ENCODE measurements at places on chromosomes 13 and 19.

GRCh38 chr19:8214802-8215201, 5.6 kb downstream of the CERS4 start:
- DNase-seq, result no peak

DNA sequence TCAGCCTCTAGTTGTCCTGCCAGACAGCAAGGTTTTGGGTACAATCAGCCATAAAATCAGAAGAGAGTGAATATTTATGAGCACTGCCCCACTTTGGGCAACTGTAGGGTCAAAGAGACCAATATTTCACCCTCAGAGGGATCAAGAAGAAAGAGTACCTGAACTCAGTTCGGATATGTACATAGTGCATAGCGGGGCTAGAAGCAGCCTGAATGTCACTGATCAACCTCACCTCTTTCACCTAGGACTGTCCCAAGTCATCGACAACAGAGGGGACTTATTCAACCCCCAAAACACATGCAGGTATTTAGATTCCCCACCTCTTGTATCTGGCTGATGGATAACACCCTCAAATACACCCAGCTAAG, 446.9 kb downstream of the COG6 start:
- no peak for DNase-seq

DNA sequence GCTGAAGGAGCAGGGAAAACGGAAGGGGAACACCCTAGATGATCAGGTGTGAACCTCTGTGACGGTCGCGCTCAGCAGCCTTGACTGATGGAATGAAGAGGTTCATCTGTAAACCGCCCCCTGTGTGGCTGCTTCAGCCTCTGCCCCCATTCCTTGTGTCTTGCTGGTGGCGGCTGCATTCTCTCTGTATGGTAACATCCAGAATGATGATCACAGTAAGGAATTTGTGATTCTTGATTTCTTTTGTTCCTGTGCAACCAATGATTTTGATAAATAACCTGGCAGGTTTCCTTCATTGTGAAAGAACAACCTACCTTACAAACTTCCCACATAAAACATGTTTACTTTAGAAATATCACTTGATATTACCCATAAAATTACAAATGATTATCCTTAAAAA, 118.7 kb upstream of the MCF2L start:
- no peak for DNase-seq

GRCh38 chr19:18007044-18007916, 690 bp upstream of the ARRDC2 start:
- DNase-seq, result peak; percentile 89

DNA sequence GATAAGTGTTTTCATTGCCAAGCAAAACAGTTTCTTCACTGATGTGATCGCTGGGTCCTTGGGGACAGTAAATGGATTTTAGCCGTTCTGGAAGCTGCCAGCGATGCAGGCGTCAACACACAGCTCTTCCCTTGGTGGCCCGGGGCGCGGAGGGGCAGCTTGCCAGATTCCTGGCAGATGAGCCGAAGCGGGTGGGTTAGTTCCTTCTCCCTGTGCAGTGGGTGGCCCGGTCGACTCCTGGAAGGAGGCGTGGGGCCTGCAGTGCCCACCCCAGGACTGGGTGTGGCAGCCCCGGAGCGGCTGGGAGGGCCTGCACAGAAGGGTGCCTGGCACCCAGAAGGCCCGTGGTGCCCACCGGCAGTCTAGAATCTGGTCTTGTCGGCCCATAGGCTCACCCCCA, 69.0 kb downstream of the KDM4B start:
- DNase-seq, result no peak

GRCh38 chr19:37817180-37817981, 38.0 kb upstream of the ZNF573 start:
- DNase-seq, result peak; percentile 85

GRCh38 chr13:30872685-30873461, 33.2 kb upstream of the MEDAG start:
- DNase-seq, result no peak

DNA sequence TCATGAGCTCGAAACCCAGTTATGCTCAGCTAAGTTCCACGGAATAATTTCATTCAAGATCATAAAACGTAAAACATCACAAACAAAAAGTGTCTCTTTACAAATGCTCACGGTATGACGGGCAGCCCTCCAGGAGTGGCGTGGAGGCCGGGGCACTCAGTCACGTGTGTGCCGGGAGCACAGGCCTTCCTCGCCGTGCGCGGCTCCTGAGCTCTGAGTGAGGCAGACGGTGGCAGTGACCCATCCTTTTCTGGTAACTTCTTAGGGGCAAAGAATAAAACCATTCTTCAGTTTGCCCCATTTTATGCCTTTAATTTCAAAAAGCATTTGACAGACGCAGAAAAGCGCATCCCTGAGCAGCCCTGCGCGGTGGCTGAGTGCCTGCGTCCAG, 72.8 kb downstream of the ATP11A start:
- no peak for DNase-seq

All from pancreas (tissue), 10 donors.